ENCODE measurements at places on chromosomes 7 and 10. TPM values are rescaled to one million over a fixed set of nuclear protein-coding genes. Genes with fewer than 3 reads are reported as not detected.
A peak's percentile ranks its signal among the peaks of the same experiment; 100 is the strongest.

The PIK3AP1 gene
- total RNA-seq, result 0.10 TPM

DNA sequence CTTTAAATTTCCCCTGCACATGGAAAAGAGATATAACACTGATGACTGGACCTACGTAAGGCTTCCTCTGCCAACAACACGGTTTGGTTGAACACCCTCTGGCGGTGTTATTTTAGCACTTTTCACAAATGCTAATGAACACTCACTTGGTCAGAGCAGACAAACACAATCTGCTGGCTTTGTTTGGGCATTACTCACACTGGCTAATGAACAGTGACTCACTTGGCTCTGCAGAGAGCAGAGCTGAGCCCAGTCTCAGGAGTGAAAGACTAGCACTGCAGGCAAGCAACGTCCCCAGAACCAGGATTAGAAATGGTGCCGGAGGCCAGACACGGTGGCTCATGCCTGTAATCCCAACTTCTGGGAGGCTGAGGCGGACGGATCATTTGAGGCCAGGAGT is 430.8 kb downstream of the PLXNA4 start:
- peak; percentile 81 for DNase-seq

DNA sequence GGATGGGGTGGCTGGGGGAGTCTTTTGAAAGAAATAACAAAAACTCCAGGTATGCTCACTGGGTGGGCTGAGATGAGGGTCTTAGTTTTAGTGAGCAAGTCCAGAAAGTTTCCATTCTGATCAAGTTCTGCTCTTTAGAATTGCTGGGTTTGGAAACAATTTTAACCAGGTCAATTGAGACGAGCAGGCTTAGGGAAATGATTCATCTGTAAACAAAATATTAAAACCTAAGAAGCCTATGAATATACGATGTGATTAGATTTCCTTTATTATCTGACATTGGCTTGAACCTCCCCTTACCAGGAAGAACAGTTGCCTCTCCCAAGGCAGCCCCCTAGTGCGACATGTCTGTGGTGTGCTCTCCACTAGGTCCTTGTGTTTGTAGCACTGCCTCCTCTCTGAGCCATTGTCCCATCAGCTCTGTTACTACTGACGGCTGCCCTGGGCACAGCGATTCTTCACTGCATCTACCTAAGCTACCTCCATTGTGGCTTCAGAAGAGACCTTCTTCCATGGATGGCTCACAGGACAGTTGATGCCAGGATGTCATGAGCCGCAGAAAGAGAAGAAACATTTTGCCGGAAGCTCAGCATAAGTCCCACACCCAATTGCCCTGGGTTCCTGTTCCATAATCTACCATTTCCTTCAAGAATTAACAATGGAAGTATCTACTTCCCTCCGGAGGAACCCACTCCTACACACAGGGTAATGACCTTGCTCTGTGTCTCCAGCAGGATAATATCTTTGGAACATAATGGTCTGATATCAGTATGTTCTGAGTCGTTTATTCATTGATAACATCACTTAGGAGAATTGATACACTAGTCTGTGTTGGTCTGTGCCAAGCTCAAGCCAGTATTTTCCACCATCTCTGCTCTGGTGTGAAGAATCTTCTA is 95.1 kb upstream of the ITGB1 start:
- DNase-seq, result no peak

DNA sequence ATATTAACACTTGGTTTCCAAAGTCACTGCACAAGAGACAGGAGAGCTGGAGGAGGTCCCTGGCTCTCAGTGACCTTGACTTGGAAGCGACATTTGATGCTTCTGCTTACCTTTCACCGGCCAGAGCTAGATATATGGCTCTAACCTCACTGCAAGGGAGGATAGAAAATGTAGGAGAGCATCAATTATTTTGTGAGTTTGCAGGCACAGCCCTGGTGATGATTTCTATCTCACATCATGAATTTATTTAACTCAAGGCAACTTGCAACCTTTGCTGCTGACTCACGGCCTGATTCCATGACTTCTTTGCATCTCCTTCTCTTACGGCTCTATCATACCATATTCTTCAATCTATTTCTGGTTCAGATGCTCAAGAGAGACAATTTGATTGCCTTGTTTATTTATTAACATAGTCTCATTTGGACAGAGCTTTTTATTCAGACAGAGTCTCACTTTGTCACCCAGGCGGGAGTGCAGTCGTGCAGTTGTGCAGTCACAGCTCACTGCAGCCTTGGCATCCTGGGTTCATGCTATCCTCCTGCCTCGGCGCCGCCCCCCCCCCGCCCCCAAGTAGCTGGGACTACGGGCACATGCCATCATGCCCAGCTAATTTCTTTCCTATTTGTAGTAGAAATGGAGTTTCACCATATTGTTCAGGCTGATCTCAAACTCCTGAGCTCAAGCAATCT is 196.0 kb downstream of the REEP3 start:
- DNase-seq, result no peak

DNA sequence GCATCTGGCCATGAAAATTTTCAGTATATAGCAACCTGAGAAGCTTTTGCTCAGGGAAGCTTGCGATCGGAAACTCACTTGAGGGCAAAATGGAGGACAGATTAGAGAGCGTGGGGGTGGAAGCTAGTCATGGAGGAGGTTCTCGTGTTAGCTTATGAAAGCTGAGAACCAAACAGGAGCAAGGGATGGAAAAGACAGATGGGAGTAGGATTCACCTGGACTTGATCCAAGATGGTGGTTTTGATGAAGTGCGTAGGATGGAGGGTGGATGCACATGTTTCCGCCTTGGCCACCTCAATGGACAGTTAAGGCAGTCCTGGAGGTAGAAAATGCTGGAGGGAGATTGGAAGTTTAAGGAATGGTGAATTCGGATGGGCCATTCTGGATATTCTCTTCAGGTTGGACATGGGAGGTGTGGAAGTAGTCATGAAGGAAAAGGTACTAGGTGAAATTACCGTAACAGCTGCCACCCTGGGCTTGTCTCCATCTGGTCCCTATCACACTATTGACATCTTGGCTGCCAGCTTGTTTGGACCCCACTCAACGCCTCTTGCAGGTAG is 6.3 kb upstream of the C10orf95 start:
- no peak for DNase-seq
